Type B pancreatic cell (in vitro differentiated cells): ENCODE measurements at places on chromosomes 13 and 19. TPM values are rescaled to one million over a fixed set of nuclear protein-coding genes. Genes with fewer than 3 reads are reported as not detected.

Gene SIGLECL1
- not detected in 2 replicates for total RNA-seq

DNA sequence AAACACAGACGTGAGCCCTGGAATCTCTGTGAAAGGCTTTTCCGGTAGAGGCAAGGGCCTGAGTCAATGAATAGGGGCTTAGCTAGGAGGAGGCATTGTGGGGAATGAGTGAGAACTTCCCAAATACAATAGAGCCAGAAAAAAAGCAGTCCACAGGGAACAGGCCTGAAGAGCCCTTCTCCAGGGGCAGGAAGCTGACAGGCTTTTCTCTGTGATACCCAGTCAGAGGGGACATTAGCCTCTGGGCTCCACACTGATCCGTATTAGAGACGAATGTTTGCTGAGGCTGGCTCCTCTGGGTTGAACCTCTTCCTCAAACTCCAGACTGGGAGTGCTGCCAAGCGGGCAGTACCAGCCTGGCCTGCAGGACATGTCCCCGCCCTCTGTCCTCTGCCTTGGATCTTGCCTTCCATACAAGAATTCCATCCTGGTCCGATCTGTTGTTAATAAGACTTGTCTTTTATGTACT is 2.3 kb downstream of the DHRS12 start:
- no peak for DNase-seq

DNA sequence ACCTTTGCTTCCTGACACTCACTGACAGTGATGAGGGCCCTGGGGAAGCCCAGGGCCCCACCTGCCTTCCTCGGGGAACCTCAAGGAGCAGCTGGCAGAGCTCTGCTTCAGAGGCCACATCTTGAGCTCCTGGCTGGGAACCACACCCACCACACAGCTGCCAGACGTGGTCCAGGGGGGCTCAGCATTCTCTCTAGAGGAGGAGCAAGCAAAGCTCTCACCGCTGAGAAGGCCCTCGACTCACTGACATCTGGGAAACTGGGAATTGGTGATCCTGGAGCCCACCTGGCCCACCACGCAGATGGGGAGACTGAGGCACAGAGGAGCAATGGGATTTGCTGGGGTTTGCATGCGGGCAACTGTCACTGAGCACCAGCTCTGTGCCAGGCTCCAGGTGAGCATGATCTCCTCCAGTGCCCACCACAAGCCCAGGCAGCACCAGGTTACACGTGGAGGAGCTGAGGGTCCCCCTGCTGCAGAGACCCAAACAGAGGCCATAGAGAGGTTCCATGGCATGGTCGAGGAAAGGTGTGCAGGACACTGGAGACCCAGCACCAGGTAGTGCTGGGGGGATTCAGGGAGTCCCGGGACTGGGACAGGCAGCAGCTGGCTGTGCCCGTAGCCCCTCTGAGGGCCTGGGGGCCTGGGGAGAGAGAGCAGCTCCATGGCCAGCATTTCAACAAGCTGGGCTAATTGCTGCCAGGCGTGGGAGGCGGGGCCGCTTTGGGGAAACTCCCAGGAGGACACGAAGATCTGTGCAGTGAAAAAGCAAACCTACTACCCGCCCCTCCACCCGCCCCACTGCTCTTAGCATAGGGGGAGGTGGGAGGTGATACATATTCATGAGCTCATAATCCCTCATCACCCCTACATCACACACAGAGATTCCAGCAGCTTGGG is 33.4 kb downstream of the PEPD start:
- no peak for DNase-seq

Gene TPTE2
- not detected in 2 replicates for total RNA-seq

Gene IRS2
- 19.4 and 30.1 TPM in 2 replicates for total RNA-seq

DNA sequence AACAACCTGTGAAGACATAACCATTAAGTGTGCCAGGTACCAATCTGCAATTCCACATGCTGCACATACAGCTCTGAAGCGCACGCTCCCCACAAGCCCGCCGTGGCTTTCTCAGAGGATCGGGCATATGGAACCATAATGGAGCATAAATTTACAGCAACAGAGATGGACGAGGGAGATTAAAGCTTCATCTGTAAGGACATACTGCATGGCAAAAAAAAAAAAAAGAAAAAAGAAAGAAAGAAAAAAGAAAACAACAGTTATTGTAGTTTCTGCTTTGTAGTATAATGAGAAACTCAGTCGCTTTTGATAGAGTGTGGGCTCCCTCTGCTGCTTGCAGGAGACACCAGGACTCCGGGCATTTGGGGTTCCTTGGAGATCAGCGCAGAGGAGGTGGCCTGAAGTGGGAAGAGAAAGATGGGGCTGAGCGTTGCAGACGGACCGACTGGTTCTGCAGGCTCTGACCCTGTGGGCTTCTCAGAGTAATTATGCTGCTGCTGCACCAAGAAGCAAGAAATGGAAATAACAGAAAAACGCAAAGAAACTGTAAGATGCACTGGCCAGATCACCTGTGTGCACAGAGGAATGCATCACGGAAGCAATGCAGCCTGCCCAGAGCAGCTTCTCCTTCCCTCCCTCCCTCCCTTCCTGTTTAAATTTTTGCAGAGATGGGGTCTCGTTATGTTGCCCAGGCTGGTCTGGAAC is 10.8 kb upstream of the PDCD5 start:
- DNase-seq, result peak; percentile 71

Gene MAP4K1
- 2.4 and 16.8 TPM in 2 replicates for total RNA-seq

DNA sequence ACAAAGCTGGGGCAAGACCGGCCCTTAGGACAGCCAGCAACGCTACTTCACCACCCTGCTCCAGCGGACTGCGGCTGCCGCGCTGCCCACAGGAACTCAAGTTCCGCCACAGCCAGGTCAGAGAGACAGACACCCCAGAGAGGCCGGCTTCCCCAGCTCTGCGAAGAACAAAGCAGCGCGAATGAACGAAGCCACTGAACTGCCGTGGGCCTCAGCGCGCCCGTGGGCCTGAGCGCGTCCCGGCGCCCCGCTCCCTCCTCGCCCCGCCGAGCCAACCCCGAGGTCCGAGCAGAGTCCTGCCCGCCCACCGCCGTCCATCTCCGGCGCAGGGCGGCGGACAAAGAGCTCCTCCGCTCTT is 158.4 kb downstream of the RNF17 start:
- no peak for DNase-seq

Gene RFPL4A
- total RNA-seq, result not detected in 2 replicates

Gene PROSER3
- 34.6 and 48.0 TPM in 2 replicates for total RNA-seq

DNA sequence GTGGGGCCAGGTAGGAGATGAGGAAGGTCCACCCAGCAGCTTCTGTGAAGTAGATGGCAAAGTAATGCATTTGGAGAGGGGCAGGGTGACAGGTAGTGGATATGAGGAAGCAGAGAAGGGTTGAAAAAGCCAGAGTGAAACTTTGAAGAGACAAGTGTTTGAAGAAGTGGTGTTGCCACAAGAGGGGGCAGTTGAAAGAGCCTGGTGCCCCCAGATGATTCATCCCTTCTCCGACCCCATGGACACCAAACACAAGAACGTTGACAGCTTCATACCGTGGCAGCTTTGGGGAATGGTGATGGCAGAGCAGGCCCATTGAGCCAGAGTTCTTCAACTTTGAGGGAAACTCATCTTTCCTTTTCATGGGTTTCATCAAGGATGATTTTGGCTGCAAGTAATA is 19.9 kb downstream of the IFNL3 start:
- DNase-seq, result no peak

- DNase-seq, result no peak
Measured at GRCh38 chr13:97116754-97117153, 105.4 kb upstream of the MBNL2 start.

DNA sequence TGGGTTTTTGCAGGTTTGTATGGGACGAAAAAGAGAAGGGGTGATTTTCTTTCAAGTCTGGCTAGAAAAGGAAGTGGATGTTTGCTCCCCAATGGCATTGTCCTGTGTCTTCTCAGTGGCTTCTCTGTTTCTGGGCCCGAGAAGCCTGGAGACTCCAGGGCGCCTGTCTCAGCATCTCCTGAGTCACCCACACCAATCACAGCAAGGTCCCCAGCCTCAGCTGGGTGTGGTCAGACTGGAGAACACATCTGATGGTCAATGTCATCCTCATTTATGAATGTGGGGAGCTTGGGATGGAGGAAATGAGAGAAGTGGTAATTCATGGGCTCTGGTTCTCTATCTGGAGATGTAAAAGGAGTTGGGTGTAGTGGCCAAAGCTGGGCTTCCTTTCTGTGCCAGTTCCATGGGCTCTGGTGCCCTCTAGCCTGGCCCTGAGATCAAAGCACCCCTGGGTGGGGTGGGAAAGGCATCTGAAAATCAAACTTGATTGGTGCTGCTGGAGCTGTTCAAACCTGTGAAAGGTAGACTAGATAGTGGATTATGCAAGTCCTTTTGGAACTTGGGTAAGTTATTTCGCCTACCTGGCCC is 13.4 kb downstream of the RASL11A start:
- no peak for DNase-seq

DNA sequence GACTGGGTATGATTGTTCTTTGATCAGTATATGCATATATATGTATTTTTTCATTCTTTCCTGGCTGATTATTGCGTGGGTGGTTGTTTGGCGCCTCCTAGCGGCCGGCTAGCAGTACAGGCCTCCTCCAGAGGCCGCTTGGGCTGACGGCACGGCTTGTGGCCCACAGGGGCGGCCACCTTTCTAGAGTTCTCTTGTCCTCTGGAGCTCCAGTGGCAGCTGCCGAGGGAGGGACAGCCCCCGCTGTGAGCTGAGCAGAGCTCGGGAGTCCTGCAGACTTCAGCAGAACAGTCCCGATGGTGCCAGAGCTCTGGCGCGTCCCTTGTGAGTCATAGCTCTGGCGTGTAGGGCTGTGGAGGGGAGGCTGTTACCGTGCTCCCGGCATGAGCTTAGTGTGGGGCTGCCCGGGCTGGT is 22.5 kb upstream of the ZNF429 start:
- DNase-seq, result no peak

DNA sequence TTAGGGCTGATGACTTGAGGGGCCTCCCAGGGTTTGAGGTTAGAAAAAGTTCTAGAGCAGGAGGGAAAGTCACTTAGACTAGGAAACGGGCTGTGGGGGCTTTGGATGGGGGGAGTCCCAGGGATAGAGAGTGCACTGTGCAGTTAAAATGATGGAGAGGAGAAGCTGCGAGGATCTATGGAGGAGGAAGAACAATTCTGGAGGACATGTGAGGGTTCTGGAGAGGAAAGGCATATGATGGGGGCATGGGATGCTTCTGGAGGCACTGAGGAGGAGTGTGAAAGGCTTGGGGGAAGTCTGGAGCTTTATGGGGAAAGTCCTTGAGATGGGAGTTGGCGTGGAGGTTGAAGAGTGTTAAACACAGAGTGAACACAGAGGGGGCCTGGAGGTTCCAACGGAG is 2.2 kb downstream of the KCNC3 start:
- no peak for DNase-seq

Gene LGALS7B
- not detected in 2 replicates for total RNA-seq

GRCh38 chr13:30798776-30799355 is 63.5 kb downstream of the ALOX5AP start:
- no peak for DNase-seq

- no peak for DNase-seq
Measured at GRCh38 chr19:33819880-33820781, 23.5 kb downstream of the KCTD15 start.

GRCh38 chr13:75395901-75396300 is 86.1 kb downstream of the TBC1D4 start:
- no peak for DNase-seq

GRCh38 chr19:30307191-30307974 is 64.8 kb upstream of the ZNF536 start:
- DNase-seq, result no peak

DNA sequence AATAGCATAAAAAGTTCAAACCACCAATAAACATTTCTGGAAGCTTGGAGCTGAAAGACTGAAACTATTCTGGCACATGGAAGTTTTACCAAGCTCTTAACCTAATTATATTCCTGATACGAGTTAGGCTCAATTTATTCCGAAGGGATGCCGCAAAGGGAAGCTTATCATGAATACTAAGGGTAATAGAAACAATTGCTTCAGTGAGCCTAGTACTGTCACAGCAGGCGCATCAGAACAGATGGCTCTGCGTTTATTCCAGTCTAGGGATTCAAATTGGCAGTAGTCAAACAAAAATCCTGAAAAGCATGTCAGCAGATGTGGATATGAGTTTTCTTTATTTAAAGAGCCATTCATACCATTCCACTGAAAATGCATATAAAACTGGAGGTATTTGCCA is 779.5 kb downstream of the GPC5 start:
- DNase-seq, result no peak

Gene ZNF578
- total RNA-seq, result 0.72 and 1.1 TPM in 2 replicates
